ENCODE measurements at places on chromosomes 1 and 21. TPM values are rescaled to one million over a fixed set of nuclear protein-coding genes. Genes with fewer than 3 reads are reported as not detected.

Gene CR1
- not detected for total RNA-seq

Gene KCTD3
- total RNA-seq = 31.3 TPM

Gene PRAMEF10
- not detected for total RNA-seq

Gene C4BPB
- not detected for total RNA-seq

Gene PEA15
- total RNA-seq = 141 TPM

Gene PLA2G5
- not detected for total RNA-seq

Gene ATP13A2
- 97.8 TPM for total RNA-seq

Gene UTP11
- total RNA-seq = 53.7 TPM

Gene CASQ1
- total RNA-seq = not detected

Gene LRP8
- total RNA-seq = 18.2 TPM

Gene WNT3A
- total RNA-seq = not detected

Gene ERICH3
- not detected for total RNA-seq

Gene ITPKB
- 73.0 TPM for total RNA-seq

Gene PLA2G2C
- not detected for total RNA-seq

Gene TMOD4
- not detected for total RNA-seq
